ENCODE measurements at places on chromosomes 2 and 18. TPM values are rescaled to one million over a fixed set of nuclear protein-coding genes. Genes with fewer than 3 reads are reported as not detected.
A peak's percentile ranks its signal among the peaks of the same experiment; 100 is the strongest.

GRCh38 chr2:159615367-159616285 lies 722 bp downstream of the BAZ2B start:
- DNase-seq, result peak; percentile 58

GRCh38 chr18:6616981-6617380 lies 112.5 kb upstream of the ARHGAP28 start:
- no peak for DNase-seq

- no peak for DNase-seq
These were observed 307.8 kb upstream of the CELF4 start for GRCh38 chr18:37873416-37873815.

GRCh38 chr18:46322411-46322891 lies 218.3 kb downstream of the HAUS1 start:
- DNase-seq, result no peak

DNA sequence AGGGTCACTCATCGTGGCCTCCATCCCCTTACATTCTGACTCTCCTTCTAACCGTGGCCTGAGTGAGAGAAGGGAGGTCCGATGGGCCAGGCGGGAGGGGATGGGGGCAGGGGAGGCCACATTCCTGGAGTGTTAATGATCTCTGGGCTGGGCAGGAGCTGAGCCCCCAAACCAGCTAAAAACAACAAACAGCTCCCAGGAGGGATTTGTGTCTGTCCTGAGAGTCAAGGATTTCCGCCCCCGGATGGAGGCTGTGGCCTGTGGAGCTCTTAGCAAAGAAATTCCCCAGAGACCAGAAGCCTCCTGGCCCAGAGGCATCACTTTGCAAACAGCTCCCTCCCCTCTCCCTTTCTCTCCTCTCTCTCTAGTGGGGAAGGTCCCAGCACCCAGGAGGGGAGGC lies 23.5 kb downstream of the EMX1 start:
- no peak for DNase-seq

Gene ITPRID2
- 60.2 TPM for total RNA-seq

DNA sequence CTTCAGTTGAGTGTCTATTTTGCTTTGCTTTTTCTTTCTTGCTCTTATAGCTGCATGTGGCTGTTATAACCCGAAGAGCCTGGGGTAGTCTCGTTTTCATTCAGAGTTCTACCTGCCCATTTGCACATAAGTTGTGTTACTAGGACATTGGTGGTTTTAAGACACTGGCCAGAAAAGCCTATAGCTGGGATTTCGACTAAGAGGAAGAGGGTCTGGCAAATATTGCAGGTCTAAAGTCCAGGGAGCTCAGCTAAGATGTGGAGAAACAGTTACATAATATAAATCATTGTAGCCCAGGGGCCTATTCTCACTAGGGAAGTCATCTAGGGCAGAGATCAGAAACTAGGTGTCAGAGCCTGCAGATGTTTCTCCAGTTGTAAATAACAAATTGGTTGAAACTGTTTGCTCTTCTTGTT lies 120.8 kb downstream of the BABAM2 start:
- DNase-seq, result no peak

DNA sequence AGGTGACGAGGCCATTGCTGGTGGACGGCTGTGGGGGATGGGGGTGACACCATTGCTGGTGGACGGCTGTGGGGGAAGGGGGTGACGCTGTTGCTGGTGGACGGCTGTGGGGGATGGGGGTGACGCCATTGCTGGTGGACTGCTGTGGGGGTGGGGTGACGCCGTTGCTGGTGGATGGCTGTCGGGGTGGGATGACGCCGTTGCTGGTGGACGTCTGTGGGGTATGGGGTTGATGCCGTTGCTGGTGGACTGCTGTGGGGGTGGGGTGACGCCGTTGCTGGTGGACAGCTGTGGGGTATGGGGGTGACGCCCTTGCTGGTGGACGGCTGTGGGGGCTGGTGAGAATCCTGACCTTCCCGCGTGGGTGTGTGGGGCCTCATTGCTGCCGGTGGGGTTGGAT lies 47.1 kb downstream of the CTDP1 start:
- no peak for DNase-seq

DNA sequence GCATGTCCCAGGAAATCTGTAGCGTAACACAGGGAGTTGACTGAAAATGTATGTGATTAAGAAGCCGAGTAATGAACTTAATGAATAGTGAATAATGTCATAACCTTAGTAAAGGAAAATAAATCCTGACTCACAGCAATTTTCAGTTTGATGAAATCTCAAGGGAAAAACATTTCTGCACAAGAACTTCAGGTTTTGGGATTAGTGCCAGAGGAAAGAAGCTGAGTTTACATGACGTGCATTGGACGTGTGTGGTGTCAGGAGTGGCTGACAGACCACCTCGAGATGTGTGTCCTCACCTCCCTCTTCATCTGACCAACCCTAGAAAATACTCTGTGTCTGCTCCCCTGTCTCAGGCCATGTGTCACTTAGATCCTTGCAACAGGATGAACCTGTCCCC lies 39.1 kb downstream of the VWA3B start:
- DNase-seq, result no peak

Gene GPR155
- 1.7 TPM for total RNA-seq

DNA sequence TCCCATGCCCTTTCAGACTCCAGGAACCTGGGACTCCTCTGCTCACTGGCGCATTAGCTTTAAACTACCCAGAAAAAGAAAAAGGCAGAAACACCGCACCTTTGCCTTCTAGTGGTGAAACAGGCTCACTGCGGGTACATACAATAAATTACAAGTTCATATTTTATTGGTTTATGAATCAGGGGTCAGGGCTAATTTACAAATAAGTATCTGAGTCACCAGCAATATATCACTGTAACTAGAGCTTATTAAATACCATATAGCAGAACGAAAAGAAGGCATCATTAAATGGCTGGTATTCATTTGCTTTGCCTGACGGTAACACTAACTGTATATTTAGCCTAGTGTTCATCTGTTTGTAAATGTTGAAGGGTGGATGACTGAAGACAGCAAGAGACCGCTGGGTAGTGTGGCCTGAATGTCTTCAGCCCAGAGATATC lies 26.9 kb upstream of the DTNB start:
- DNase-seq, result no peak

Gene STPG4
- not detected for total RNA-seq

Gene ASAP2
- total RNA-seq, result 38.1 TPM

DNA sequence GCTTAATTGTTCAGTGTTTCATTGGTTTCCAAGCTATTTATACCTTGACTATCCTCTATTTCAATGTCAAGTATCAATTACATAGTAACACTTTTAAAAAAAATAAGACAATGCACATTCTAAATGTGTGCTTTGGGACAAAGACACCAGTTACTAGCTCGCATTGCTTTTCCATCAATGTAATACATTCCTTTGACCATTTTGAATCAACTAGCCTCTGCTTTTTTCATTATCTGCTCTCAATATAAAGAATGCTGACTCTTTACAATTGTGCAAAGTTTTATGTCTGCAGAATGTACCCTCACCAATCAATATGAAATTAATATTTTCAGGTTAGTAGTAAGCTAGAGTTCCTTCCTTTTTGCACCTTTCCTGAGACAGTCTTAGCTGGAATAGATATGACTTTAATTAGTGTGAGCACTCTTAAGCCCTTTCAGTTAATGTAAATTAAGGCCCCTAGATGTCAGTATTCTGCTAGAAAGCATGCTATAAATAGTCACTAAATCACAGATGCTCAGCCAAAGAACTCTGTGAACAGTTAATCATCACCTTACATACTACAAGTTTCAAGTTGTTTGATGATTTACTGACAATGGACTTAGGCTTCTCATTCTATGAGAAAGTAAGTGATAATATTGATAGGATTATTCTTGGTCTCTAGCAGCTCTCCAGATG lies 413.6 kb downstream of the PTH2R start:
- peak; percentile 21 for DNase-seq

GRCh38 chr2:67338601-67339233 lies 58.4 kb upstream of the ETAA1 start:
- no peak for DNase-seq

- DNase-seq, result no peak
These were observed 370.7 kb upstream of the MEX3C start for GRCh38 chr18:51568151-51568550.

DNA sequence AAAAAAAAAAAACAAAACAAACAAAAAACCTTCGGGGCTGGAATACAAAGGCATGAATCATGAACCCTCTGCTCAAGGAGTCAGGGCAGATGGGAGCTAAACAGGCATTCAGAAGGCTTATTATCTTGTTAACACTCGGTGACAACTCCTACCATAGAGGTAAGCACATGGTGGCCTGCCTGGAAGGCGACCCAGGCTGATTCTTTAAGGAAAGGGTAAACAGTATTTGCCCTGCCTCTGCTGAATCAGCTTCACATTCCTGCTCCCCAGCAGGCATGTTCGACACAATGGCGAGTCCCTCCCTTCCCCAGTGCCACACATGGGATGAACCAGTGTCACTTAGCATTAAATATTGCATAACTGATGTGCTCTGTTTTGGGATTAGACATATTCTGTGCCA lies 191.9 kb downstream of the ARL4C start:
- DNase-seq, result no peak

GRCh38 chr2:110677080-110677479 lies 783 bp downstream of the BUB1 start:
- DNase-seq, result no peak

Gene CHRND
- total RNA-seq, result not detected

Gene SPATA3
- not detected for total RNA-seq

GRCh38 chr2:85095094-85095493 lies 38.1 kb upstream of the TCF7L1 start:
- no peak for DNase-seq

Gene CSRNP3
- total RNA-seq, result 1.6 TPM

GRCh38 chr2:66888791-66889631 lies 454.1 kb downstream of the MEIS1 start:
- peak; percentile 48 for DNase-seq

- DNase-seq, result no peak
These were observed 410 bp upstream of the TGIF1 start for GRCh38 chr18:3449512-3450011.

DNA sequence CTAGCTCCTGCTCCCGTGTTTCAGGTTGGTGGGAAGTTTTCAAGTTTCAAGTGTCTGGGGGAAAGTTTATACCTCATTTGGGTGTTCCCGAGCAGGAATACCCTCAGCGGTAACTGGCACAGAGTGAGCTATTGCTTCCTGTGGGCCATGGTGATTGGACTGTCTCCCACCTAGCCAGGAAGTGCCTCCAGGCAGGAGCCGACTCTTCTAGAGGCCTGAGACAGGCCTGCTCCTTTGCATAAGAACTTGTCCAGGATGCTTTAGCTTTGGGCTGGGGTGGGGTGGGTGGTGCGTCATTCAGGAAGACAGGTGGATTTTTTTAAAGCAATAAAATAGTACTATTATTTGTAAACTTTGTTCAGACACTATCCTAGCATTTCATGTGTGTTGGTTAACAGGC lies 23.5 kb upstream of the DNMT3A start:
- DNase-seq, result no peak

- no peak for DNase-seq
These were observed 1245.1 kb upstream of the LRRTM1 start for GRCh38 chr2:81549646-81550045.

Gene RFTN2
- under 0.01 TPM for total RNA-seq

Gene CTAGE1
- not detected for total RNA-seq

DNA sequence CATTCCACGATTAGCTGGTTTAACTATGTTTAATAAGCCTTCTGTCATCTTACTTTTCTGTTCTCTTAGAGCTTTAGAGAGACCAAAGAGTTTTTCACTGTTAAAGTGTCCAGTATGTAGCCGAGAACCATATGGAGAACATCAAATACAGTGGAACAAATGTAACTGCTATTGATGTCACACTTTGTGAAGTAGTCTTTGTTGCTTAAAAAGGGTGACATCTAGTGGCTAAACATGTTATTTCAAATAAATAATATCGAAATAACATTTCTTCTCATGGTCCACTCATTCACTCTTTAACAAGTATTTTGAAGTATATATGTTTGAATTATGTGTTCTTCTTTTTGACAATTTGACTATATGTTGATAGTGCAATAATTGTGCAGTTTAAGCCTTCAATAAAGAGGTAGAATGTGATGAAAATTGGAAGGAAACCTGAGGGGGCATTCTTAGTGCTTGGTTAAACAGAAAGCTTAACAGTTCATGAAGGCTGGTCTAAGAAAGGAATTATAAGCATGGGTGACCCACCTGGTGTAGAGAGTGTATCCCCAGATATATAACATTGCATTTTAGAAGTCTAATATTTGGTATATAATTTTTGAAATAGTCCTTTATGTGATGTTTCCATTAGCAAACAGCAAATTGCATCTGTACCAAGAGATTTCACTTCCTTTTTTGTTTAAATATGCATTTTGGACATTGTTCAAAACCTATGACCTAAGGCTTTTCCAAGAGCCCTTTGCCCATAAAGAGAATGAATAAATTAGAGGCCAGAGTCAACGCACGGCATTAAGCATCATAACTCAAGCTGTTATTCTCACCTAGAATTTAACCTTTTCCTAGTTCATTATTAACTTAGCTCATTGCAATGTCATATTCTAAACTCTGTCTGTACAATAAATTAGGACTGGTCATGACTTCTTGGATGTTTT lies 112.1 kb downstream of the KYNU start:
- DNase-seq, result no peak

DNA sequence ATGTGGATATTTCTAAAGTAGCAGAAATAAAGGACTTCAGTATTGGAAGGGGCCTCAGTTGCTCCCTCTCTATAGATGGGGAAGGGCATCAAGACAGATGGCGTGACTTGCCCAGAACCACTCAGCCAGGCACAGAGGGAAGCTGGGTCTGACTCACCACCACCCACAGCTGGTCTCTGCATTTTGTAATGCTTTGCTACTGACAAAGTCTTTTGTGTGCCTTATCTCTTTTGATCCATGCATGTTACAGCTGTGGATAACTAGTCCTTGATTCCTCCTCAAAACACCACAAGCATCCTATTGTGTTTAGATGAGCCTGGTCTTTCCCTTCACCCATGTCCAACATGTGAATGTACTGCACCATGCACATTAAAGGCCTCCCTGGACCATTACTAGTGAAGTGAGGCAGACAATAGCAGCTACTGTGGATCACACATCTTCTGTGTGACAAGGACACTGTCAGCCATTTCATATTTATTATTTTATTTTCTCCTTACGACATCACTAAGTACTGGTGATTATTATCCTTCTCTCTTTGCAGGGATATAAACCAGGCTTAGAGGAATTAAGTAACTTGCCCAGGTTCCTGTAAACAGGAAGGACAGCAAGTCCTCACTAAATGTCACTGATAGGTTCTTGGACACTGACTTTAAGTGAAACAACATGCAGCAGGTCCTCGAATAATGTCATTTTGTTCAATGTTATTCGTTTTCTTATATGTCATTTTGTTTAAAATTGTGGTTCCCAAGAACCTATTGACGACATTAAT lies 29.6 kb upstream of the IL37 start:
- DNase-seq, result no peak

- DNase-seq, result no peak
These were observed 2.8 kb upstream of the RAB31 start for GRCh38 chr18:9705183-9705829.

Gene PCARE
- total RNA-seq, result not detected

DNA sequence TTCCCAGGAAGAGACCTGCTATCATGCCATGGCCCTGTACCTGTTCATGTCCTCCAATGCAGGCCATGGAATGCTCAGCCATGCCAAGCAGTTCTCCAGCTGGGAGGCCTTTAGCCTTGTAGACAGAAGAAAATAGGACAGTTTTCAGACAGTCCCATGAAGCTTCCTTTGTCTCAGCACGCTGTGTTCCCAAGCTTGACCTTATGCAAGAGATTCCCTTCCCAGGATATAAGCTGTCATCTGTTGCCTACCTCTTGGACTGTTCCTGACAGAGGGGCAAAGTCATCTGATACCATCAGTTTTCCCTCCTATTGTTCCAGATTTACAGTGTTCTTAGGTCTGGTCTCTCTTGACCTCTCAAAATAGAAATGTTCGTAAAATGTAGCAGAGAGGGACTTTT lies 96.6 kb upstream of the EML6 start:
- DNase-seq, result no peak

Measured in kidney epithelial cell (primary cell).